Stimulated activated CD8-positive, alpha-beta memory T cell treated with anti-CD3 and anti-CD28 coated beads, Interleukin-15, amount 100 ng/mL, for 48 hours (primary cell): ENCODE measurements at places on chromosomes 6 and 20.

DNA sequence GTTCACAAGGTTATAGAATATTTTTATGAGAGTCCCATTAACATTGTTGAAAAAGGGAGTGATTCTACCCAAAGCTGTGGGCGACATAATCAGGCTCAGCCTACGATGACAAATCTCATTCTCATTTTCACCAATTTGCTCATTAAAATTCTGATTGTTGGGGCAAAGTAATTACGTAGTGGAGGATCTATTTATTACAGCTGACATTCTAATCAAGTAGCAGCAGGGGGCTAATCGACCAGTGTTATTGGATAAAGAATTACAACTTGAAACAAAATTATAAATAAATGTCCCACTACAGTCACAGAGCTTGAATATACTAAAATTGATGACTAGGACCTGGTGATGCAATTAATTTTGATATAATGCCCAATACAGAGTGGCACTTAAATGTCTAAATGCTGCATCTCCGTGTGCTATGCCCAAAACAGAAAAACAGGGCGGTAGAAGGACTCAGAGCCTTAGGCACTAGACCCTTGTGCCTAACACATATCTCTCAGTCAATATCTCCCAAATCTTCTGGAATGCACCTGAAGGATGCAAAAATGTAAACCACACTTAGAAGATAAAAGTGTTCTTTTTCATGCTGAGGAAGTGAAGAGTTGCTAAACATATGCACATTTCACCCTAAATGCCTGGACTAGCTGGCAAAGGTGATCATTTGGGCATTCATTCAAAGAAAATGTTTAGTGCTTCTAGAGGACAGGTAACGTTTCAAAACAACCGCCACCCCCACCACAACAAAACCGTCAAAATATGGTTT is 88.3 kb downstream of the CD24 start:
- DNase-seq, result no peak

DNA sequence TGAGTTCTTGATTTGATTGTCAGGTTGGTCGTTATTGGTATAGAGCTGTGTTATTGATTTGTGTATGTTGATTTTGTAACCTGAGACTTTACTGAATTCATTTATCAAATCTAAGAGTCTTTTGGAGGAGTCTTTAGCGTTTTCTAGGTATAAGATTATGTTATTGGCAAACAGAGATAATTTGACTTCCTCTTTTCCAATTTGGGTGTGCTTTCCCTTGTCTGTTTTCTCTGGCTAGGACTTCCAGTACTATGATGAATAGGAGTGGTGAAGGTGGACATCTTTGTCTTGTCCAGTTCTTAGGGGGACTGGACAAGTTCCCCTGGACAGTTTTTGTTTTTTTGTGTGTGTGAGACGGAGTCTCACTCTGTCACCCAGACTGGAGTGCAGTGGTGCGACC is 17.4 kb downstream of the HLA-DOA start:
- DNase-seq, result no peak

DNA sequence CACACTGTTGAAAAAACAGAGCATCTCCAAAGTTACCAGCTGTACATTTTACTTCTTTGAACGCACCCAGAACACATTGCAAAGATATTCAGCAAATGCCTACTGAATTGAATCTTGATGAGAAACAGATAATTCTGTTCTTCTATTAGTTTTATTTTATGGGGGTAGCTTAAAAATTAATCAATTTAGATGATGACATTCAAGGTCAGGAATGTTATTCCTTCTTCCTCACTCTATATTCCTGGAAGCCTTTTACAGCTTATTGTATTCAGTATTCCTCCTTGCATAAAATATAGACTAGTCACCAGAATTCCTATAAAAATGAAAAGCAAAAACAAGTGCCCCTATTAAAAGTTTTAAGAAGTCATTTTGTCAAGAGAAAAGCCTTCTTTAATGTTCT is 21.4 kb upstream of the GMDS start:
- no peak for DNase-seq

- no peak for DNase-seq
These were observed 36.1 kb downstream of the NUS1 start for GRCh38 chr6:117711369-117711768.

DNA sequence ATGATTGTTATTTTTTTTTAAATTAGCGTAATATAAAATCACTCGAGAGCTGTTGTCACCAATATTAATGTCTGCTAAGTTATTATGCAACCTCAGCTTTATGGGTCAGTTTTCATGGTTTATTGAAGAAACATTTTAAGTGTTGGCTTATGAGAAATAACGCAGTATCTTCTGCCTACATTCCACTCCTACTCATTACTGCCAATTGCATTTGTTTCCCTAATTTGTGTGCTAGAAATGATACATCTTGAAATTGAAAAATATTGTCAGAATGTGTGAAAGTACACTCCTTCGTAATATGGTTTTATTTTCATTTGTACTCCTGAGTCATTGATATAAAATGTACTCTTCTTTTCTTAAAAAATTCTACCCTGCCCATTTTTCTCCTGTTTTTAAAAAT is 333.3 kb upstream of the HSF2 start:
- DNase-seq, result no peak
